Melanocyte of skin (primary cell): ENCODE measurements at places on chromosomes 2 and 18. TPM values are rescaled to one million over a fixed set of nuclear protein-coding genes. Genes with fewer than 3 reads are reported as not detected.

Gene SERPINB4
- not detected in 2 replicates for total RNA-seq

Gene SLC11A1
- under 0.01 and 0.15 TPM in 2 replicates for total RNA-seq

Gene SFT2D3
- total RNA-seq = 4.8 and 7.6 TPM in 2 replicates

Gene C2orf81
- 1.7 and 2.2 TPM in 2 replicates for total RNA-seq

Gene GAL3ST2
- 0.34 and 0.36 TPM in 2 replicates for total RNA-seq

Gene PLCL1
- total RNA-seq = 0.15 and 0.33 TPM in 2 replicates

Gene SPIRE1
- total RNA-seq = 47.3 and 52.1 TPM in 2 replicates

Gene EMX1
- total RNA-seq = not detected in 2 replicates

Gene TTC32
- total RNA-seq = 5.2 and 7.7 TPM in 2 replicates

Gene CCNYL1
- 4.5 and 6.2 TPM in 2 replicates for total RNA-seq

Gene FOXI3
- total RNA-seq = not detected in 2 replicates

Gene NT5C1B
- total RNA-seq = not detected in 2 replicates

Gene SPHKAP
- not detected in 2 replicates for total RNA-seq

Gene KDM3A
- total RNA-seq = 18.6 and 21.1 TPM in 2 replicates

Gene ACKR3
- not detected in 2 replicates for total RNA-seq

Gene PIEZO2
- not detected in 2 replicates for total RNA-seq

Gene CFAP65
- under 0.01 and 0.34 TPM in 2 replicates for total RNA-seq

Gene IL36G
- total RNA-seq = not detected in 2 replicates

Gene KCNG2
- under 0.01 TPM in 1 of 2 replicates, not detected in the other for total RNA-seq

Gene HOXD9
- total RNA-seq = 0.46 TPM in 1 of 2 replicates, not detected in the other

Gene HJURP
- total RNA-seq = 12.4 and 16.9 TPM in 2 replicates

Gene UPP2
- not detected in 2 replicates for total RNA-seq
